Naive thymus-derived CD4-positive, alpha-beta T cell (primary cell): ENCODE measurements at places on chromosomes 12 and 14. TPM values are rescaled to one million over a fixed set of nuclear protein-coding genes. Genes with fewer than 3 reads are reported as not detected.
A peak's percentile ranks its signal among the peaks of the same experiment; 100 is the strongest.

The B3GNT4 gene
- polyA plus RNA-seq, result 0.34 TPM

The GLT8D2 gene
- polyA plus RNA-seq, result not detected

The OR4N2 gene
- not detected for polyA plus RNA-seq

The CLECL1 gene
- 0.38 TPM for polyA plus RNA-seq

The VPS29 gene
- polyA plus RNA-seq, result 158 TPM

The SERPINA6 gene
- polyA plus RNA-seq, result not detected

The KCNK10 gene
- not detected for polyA plus RNA-seq

The DDX55 gene
- 17.1 TPM for polyA plus RNA-seq

DNA sequence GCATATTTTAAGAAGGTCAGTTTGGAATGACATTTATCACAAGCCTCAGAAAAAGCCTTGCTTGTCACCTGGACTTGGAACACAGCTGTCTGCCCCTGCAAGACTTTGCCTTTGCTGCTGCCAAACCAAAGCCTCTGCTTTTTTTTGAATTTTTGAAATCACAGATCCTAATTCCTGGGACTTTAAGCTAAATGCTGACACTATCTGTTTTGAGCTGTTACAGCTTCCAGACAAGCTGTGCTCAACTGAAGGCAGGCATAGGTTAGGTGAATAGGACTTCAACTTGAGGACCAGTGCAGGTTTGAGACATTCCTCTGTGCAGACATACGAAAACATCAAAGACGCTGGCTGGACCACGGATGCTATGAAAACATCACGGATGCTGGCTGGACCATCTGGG lies 11.3 kb upstream of the CDKN3 start:
- no peaks in the 10 kb centered on the region for H3K36me3 ChIP-seq
- H3K27ac ChIP-seq, result no peak overlapping the region
- H3K4me3 ChIP-seq, result no peak overlapping the region
- DNase-seq, result no peak

- H3K36me3 ChIP-seq, result no peaks in the 10 kb centered on the region
- H3K27ac ChIP-seq, result no peak overlapping the region
- no peak overlapping the region for H3K4me3 ChIP-seq
These were observed 79.1 kb upstream of the EEA1 start for GRCh38 chr12:93008044-93008778.

DNA sequence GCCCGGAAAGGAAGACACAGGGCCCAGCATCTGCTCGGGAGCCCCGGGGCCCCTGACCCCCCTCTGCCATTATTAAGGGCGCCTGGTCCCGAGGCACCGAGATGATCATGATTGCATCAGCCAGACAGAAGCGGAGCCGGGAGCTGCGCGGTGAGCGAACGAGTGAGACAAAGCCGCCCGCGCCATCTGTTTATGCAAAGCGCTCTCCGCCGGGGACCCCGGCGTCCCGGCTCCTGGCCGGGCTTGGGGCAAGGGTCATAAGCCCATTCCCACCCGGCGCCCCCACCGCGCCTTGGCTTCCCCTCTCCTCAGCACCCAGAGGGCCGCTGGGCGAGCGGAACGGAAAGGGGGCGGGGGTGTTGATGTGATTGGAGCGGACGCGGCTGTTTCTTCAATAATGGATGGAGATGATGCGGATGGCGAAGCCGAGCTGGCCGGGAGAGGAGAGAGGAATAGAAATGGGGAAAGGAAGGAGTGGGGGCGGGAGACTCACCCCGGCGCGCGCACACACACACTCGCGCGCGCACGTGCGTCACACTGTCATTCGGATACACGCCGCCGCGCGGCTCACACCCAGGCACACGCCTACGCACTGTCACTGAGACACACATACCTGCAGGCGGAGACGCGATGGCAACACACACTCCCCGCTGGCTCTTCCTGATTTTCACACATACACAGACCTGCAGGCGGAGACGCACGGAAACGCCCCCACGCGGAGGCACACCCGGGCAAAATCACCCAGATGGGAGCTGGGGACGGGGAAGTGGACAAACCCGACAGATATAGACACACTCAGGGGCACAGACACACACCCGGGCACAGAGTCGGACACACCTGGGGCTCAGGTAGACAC lies 10.7 kb downstream of the STAC3 start:
- peaks cover 45% of the 10 kb centered on the region for H3K4me1 ChIP-seq
- H3K27me3 ChIP-seq, result peaks cover 18% of the 10 kb centered on the region
- H3K27ac ChIP-seq, result peak overlapping the region; percentile 63
- H3K4me3 ChIP-seq, result peak overlapping the region; percentile 80

- no peak overlapping the region for H3K4me3 ChIP-seq
- H3K4me1 ChIP-seq, result no peaks in the 10 kb centered on the region
- H3K36me3 ChIP-seq, result no peaks in the 10 kb centered on the region
- no peaks in the 10 kb centered on the region for H3K27me3 ChIP-seq
- DNase-seq, result no peak
- no peak overlapping the region for H3K27ac ChIP-seq
These were observed 273.1 kb upstream of the RTL1 start for GRCh38 chr14:101176535-101177205.

DNA sequence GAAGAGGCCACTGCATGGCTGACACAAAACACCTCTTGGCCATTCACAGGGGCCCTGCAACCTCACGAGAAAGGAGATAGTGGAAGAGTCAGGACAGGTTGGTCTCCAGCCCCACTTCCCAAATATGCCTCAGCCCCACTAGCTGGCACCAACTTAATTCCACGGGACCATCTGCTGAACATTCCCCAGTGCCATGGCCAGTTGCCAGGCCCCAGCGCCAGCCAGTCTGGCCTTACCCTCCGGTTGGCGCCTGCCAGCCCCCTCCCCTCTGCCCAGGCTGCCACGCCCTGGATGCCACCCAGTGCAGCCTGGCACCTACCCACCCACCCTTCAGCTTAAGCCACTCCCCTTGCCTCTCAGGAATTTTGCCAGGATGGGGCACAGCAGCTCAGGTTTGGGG lies 21.2 kb upstream of the HSPB8 start:
- H3K36me3 ChIP-seq, result no peaks in the 10 kb centered on the region
- DNase-seq, result no peak
- H3K27ac ChIP-seq, result no peak overlapping the region
- no peaks in the 10 kb centered on the region for H3K4me1 ChIP-seq

GRCh38 chr14:23669441-23669840 lies 33.3 kb downstream of the DHRS2 start:
- H3K4me1 ChIP-seq, result no peaks in the 10 kb centered on the region
- H3K27ac ChIP-seq, result no peak overlapping the region
- H3K36me3 ChIP-seq, result no peaks in the 10 kb centered on the region
- no peak overlapping the region for H3K4me3 ChIP-seq
- DNase-seq, result no peak

DNA sequence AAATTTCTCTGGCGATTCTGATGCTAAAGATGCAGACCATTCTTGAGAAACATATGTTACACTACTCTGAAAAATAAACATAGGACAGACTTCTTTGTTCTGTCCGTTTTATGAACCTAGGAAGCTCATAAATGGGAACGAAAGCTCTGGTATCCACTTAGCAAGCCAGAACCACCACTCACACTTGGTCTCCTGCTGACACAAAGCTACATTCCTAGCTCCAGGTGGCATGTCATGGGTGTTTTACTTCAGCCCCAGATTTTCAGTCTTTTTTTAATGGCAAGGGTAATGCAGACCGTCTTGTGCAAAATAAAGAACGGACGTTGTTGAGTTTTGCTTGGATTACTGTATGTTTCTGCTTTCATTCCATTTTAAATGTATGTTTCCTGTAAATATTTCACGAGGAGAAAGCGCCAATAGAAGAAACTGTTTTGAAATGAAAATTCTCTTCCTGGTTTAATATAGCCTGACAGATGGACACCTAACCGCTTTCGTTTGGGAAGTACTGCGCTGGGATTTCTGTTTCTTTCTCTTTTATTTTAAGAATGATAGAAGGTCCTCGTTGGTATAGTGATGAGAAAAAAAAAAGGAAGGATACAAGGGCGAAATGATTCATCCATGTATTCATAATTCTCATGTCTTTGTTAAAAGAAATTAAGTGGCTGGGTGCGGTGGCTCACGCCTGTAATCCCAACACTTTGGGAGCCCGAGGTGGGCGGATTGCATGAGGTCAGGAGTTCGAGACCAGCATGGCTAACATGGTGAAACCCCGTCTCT lies 871 bp upstream of the COQ5 start:
- H3K27ac ChIP-seq, result peak overlapping the region; percentile 88
- no peaks in the 10 kb centered on the region for H3K36me3 ChIP-seq
- DNase-seq, result peak; percentile 11
- H3K4me1 ChIP-seq, result no peaks in the 10 kb centered on the region
- H3K27me3 ChIP-seq, result no peaks in the 10 kb centered on the region
- H3K4me3 ChIP-seq, result peak overlapping the region; percentile 75

GRCh38 chr12:14393751-14394150 lies 28.3 kb downstream of the ATF7IP start:
- H3K4me1 ChIP-seq, result peaks cover 66% of the 10 kb centered on the region
- H3K4me3 ChIP-seq, result no peak overlapping the region
- H3K36me3 ChIP-seq, result no peaks in the 10 kb centered on the region

DNA sequence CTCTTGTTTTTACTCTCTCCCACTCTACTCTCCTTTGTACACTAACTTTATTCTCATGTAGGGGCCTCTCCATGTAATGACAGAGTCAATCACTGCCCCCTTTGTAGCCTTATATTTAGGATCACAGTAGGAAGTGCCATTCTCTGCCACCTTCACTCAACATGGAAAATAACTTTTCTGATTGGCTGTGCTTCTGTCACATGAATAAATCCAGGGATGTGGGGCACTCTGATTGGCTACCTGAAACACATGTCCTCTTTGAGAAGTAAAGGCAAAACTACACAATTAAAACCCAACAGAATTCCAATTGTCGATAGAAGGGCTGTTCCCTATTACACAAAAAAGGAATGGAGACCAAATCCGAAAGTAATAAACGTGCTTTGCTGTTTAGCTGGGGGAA lies at the start of gene RNASE9:
TSS of gene RNASE9 (minus strand) at position 87 of the 400 bp plus-strand sequence.
- H3K4me3 ChIP-seq, result no peak within 1 kb of the TSS
- no peak within 1 kb of the TSS for H3K27ac ChIP-seq
- H3K36me3 ChIP-seq, result no peaks in the 10 kb centered on the region
- no peak for DNase-seq

GRCh38 chr14:90642244-90642717 lies 173.9 kb downstream of the TTC7B start:
- H3K36me3 ChIP-seq, result no peaks in the 10 kb centered on the region
- H3K4me1 ChIP-seq, result no peaks in the 10 kb centered on the region
- H3K4me3 ChIP-seq, result no peak overlapping the region
- DNase-seq, result no peak

GRCh38 chr14:90721619-90722305 lies 94.5 kb downstream of the TTC7B start:
- no peaks in the 10 kb centered on the region for H3K27me3 ChIP-seq
- H3K4me3 ChIP-seq, result no peak overlapping the region
- H3K27ac ChIP-seq, result no peak overlapping the region

GRCh38 chr14:101927859-101928258 lies 36.5 kb upstream of the DYNC1H1 start:
- no peaks in the 10 kb centered on the region for H3K27me3 ChIP-seq
- H3K4me3 ChIP-seq, result no peak overlapping the region
- DNase-seq, result no peak
- no peaks in the 10 kb centered on the region for H3K4me1 ChIP-seq
- H3K27ac ChIP-seq, result no peak overlapping the region

GRCh38 chr14:24673534-24674203 lies 39.7 kb upstream of the GZMB start:
- peak; percentile 60 for DNase-seq
- peak overlapping the region; percentile 49 for H3K4me3 ChIP-seq
- H3K27me3 ChIP-seq, result no peaks in the 10 kb centered on the region
- H3K4me1 ChIP-seq, result peaks cover 30% of the 10 kb centered on the region

DNA sequence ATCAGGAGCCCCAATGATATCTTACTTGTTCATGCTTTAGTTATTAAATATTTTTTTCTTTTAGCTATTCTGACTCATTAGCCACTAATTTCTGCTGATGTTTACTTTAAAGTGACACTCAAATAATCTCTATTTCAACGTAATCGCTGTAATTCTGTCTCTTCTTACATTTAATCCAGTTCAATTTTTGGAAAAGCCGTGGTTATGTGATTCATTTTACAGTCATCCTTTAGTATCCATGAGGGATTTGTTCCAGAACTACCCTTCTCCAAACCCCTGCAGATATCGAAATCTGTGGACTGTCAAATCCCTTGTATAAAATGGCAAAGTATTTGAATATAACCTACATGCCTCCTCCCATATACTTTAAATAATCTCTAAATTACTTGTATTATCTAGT lies 1103.4 kb downstream of the LRFN5 start:
- H3K27me3 ChIP-seq, result no peaks in the 10 kb centered on the region
- no peaks in the 10 kb centered on the region for H3K4me1 ChIP-seq
- DNase-seq, result no peak
- no peak overlapping the region for H3K27ac ChIP-seq
- H3K36me3 ChIP-seq, result no peaks in the 10 kb centered on the region

DNA sequence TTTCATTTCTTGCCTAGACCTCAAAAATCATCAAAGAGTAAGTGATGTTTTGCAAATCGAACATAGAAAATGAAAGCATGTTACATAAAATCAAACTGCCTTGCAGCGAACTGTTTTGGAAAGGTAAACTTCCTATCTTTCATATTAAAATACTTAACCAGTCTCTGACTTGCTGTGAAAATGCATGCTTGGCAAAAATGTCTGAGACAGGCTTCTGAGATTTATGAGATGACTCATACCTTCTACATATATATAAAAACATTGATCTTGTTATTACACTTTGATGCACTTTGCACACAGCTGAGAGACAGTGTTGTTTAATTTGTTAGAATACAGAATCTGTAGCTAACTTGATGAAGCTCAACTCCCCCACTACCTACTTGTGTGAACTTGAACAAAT lies 179.1 kb downstream of the KITLG start:
- no peak overlapping the region for H3K27ac ChIP-seq
- no peaks in the 10 kb centered on the region for H3K36me3 ChIP-seq
- no peak for DNase-seq
- no peaks in the 10 kb centered on the region for H3K27me3 ChIP-seq

DNA sequence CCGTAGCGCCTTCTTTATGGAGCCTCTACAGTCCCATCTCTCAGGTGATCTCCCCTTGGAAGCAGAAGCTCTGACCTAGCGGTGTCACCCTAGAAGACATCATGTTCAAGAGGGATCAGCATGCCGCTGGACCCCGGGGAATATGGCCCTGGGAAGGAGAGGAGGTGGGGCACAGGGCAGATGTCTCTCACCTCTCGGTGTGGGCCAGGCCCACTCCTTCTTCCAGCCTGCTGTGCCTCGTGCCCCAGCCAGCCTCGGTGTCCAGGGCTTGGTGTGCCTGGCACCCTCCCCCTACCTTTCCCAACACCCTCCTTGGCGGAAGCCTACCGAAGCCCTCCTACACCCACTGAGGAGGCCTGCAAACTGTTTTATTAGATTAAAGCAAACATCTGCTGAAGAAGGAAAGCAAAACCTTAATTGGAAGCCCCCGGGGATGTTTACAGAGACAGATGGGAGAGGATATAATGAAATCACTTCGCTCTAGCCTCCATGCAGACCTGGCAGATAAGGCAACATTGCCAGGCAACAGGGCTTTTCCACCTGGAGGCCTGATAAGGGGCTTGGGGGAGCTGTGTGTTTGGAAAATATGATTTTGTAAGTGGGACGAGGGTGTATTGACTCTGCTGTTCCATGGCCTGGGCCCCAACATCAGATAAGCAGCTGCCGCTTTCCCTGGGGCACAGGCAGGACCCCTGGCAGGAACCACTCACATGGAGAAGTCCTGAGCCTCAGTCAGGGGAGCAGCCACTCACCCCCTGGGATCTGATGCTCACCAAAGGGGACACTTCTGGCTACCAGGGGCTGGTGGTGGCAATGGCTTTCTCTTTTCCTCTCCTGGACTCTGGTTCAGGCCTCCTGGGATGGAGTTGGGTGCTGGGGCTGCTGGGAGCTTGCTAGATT lies 5.7 kb upstream of the CHGA start:
- no peaks in the 10 kb centered on the region for H3K4me1 ChIP-seq
- no peaks in the 10 kb centered on the region for H3K27me3 ChIP-seq
- H3K4me3 ChIP-seq, result no peak overlapping the region
- no peaks in the 10 kb centered on the region for H3K36me3 ChIP-seq

GRCh38 chr12:61629702-61630101 lies 630.5 kb upstream of the USP15 start:
- H3K4me1 ChIP-seq, result no peaks in the 10 kb centered on the region
- DNase-seq, result no peak
- no peak overlapping the region for H3K27ac ChIP-seq
- H3K27me3 ChIP-seq, result no peaks in the 10 kb centered on the region
- H3K4me3 ChIP-seq, result no peak overlapping the region
